Stimulated activated CD8-positive, alpha-beta memory T cell treated with anti-CD3 and anti-CD28 coated beads, Interleukin-15, amount 100 ng/mL, for 48 hours (primary cell): ENCODE measurements at places on chromosomes 5 and 9.

- DNase-seq = no peak
Measured at GRCh38 chr5:150946351-150946905, 41.6 kb upstream of the ZNF300 start.

GRCh38 chr5:177449140-177450061 lies 2.8 kb downstream of the PRR7 start:
- no peak for DNase-seq

- DNase-seq = no peak
Measured at GRCh38 chr5:172691886-172692285, 50.8 kb downstream of the NEURL1B start.

- no peak for DNase-seq
Measured at GRCh38 chr5:113488645-113489184, 462 bp upstream of the MCC start.

- DNase-seq = no peak
Measured at GRCh38 chr5:159030357-159030756, 69.4 kb downstream of the EBF1 start.
